Non-pigmented ciliary epithelial cell (primary cell): ENCODE measurements at places on chromosomes 12 and 14.

DNA sequence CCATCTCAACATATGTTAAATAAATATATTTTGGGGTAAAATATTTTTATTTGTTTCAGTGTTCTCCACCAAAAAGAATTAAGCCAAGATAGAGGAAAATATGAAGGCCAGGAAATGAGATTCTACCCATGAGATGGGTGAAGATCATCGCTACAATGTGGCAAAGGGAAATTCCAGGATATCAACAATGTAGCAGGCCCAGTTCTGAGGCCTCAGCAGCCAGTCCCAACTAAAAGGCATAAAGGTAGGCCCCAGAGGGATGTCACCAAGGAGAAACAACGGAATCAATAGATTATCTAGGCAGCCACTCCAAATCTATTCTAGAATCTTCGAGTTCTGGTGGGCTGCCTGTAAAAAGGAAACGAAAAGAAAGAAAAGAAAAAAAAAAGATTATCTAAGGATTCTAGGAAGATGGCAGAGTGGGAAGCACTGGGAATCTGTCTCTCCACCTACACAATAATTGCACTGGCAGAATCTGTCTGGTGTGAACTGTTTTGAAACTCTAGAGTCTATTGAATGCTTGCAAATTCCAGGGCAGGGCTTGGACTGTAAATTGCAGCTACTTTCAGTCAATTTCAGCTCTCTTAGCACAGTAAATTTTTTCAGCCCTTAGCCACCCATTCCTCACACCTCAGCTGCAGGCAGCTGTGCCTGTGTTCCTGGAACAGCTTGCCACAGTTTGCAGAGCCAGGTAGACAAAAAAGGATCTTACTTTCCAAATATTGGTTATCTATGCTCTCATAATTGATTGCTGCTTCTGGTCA, 33.1 kb upstream of the MMP19 start:
- DNase-seq, result no peak

- no peak for DNase-seq
Measured at GRCh38 chr12:4615667-4616066, 33.2 kb downstream of the AKAP3 start.

- DNase-seq, result no peak
Measured at GRCh38 chr12:4270831-4271716, 2.5 kb upstream of the CCND2 start.

- no peak for DNase-seq
Measured at GRCh38 chr12:112901271-112901670, 5.5 kb upstream of the OAS1 start.

DNA sequence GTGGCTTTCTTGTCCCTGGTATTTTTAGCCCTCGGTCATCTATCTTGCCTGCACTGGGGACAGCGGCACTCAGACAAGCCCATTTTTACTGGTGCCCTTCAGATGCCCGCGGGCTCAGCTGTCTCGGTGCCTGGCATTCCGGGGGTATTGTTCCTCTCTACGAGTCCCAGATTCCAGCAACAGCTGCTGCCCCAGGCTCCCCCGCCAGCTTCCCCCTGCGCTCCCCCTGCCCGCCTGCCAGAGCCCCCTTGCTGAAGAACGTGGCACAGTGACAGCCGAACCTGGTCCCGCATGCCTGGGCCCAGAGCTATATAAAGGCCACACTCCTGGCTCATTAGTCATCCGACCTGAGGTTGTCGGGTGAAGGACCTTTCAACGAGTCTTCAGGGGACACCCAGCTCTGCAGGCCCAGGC, 10.9 kb upstream of the MYL2 start:
- DNase-seq, result no peak

- no peak for DNase-seq
Measured at GRCh38 chr12:99019798-99020197, 374.7 kb downstream of the APAF1 start.

- peak; percentile 85 for DNase-seq
Measured at GRCh38 chr12:87439990-87440827, 589.0 kb downstream of the C12orf50 start.

DNA sequence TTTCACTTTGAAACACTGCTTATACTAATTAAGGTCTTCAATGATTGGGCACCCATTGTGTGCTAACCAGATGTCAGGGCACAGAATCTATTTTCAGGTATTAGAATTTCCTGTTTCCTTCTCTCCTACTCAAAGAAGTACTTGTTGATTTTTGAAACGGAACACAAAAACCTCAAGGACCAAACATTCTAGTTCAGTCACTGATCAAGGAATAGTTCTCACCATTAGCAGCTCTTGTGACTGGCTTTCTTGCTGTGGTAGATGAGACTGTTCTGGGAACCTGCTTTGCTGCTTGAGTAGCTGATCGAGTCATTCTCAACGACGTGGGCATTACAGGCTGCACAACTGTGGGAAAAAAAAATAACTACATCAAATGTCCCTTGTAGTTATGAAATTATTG, 11.0 kb downstream of the DLGAP5 start:
- peak; percentile 20 for DNase-seq

DNA sequence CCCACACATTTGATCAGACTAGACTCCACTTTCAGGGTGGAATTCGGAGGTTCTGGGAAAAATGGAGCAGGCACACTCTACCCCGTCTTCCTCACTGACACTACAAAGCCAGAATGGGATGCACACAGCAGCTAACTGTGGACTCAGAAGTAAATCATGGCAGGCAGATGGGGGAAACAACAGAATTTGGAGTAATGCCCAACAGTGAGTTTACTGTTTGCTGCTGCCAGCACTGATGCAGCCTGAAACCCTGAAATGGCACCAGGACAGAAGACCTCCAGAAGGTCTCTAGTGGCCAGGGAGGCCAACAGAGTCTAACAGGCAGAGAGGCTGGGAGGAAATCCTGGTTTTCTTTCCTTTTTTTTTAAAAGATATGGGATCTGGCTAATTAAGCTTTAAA, 24.6 kb downstream of the KCTD10 start:
- no peak for DNase-seq
